ENCODE measurements at places on chromosomes 5 and 9.

- H3K36me3 ChIP-seq: peaks cover 18% of the 10 kb centered on the region
- H3K27ac ChIP-seq: no peak overlapping the region
- peaks cover 15% of the 10 kb centered on the region for H3K4me1 ChIP-seq
- no peak for DNase-seq
- no peaks in the 10 kb centered on the region for H3K27me3 ChIP-seq
- H3K4me3 ChIP-seq: no peak overlapping the region
Observed at GRCh38 chr5:112203229-112203628, 215.8 kb downstream of the EPB41L4A start.

DNA sequence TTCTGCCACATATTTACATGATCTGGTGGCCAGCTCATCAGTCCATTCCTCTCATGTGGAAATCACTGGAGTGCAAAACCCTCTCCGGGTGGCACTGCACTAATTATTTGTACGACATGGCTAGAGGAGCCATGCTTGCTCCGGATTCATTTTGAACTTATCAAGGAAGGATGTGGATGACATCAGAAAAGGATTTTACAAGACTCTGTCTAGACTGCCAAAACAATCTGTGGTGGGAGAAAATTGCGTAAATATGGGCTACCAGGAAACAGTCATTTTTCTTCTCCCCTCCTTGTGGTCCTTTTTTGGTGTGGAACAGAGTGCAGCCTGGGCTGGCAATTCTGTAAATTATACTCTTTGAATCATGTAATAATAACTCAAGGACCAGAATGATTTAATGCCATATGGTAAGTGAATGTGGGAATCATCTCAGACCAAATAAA lies 123.4 kb upstream of the IFNE start:
- H3K36me3 ChIP-seq: no peaks in the 10 kb centered on the region
- no peaks in the 10 kb centered on the region for H3K27me3 ChIP-seq
- peaks cover 15% of the 10 kb centered on the region for H3K4me1 ChIP-seq
- H3K4me3 ChIP-seq: no peak overlapping the region

- DNase-seq: no peak
- H3K4me1 ChIP-seq: peaks cover 21% of the 10 kb centered on the region
- no peak overlapping the region for H3K4me3 ChIP-seq
- peak overlapping the region; percentile 47 for H3K27ac ChIP-seq
Observed at GRCh38 chr5:56145106-56145505, 88.0 kb downstream of the ANKRD55 start.

DNA sequence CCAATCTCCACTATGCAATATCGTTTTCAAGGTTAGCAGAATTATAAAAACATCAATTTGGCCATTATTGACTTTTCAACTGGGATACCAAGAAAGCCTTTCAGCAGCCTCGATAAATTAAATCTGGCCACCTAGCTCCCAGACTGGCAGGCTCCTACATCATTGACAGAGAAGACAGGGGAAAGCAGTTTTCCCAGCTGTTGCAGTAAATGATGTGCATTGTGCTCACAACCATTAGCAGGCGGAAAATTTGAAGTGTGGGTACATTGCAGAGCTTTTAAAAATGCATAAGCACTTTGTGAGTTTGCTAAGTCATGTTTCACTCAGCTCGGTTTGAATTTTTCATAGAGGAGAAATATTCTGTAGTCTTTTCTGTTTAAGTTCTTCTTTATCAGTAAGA lies 297.9 kb downstream of the KCTD16 start:
- H3K4me1 ChIP-seq: peaks cover 16% of the 10 kb centered on the region
- H3K36me3 ChIP-seq: no peaks in the 10 kb centered on the region
- no peaks in the 10 kb centered on the region for H3K27me3 ChIP-seq
- H3K4me3 ChIP-seq: no peak overlapping the region

DNA sequence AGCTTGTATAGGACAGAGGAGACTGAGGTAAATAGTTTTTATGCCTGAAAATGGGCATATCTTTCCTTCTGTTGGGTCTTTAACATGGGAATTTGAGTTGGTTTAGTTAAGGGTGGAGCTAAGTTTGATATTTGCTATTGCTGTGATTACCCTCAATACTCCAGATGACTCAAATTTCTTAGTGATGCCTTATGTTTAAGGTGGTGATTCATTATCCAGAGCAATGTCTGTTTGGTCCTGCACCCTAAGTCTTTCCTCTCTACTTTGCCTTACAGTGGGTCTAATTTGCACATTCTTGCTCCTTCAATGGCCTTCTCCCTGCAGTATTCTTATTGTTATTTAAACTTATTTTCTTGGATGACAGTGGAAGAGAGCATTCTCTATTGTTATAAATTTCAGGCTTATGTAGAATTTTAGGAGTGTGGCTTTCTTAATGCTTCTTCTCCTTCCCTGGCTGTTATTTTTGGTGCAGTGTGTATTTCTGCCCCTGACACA lies 312.9 kb upstream of the RPS23 start:
- peaks cover 9% of the 10 kb centered on the region for H3K36me3 ChIP-seq
- H3K4me1 ChIP-seq: peaks cover 6% of the 10 kb centered on the region
- no peak for DNase-seq
- no peak overlapping the region for H3K4me3 ChIP-seq

DNA sequence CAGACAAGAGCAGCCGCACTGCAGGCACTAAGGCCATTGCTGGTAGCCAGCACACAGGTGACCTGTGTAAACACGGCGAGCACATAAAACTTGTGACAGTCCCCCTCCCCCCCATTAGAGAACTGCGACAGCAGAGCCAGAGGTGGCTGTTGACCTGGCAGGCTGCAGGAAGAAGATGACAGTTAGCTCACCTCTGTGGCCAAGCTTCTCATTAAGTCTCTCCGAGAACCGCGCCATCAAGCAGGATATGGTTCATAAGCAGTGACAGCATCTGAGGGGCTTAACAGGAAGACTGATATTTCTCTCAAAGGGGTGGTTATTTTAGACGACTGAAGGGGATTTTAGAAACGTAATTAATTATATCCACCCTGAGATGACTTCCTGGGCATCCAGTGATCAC lies 5.2 kb downstream of the SURF4 start:
- peaks cover 23% of the 10 kb centered on the region for H3K4me1 ChIP-seq
- H3K4me3 ChIP-seq: no peak overlapping the region
- H3K36me3 ChIP-seq: peaks cover 2% of the 10 kb centered on the region
